ENCODE measurements at places on chromosomes 6 and 20. TPM values are rescaled to one million over a fixed set of nuclear protein-coding genes. Genes with fewer than 3 reads are reported as not detected.
A peak's percentile ranks its signal among the peaks of the same experiment; 100 is the strongest.

GNAS-AS1 gene
- total RNA-seq, result 1.0 TPM

GGTLC1 gene
- total RNA-seq, result 3.4 TPM

C6orf52 gene
- not detected for total RNA-seq

SNAI1 gene
- 3.3 TPM for total RNA-seq

QKI gene
- 61.3 TPM for total RNA-seq

TFAP2D gene
- total RNA-seq, result not detected

HCRTR2 gene
- not detected for total RNA-seq

CD2AP gene
- 28.5 TPM for total RNA-seq

GRCh38 chr6:139248911-139249310, 42.9 kb downstream of the TXLNB start:
- no peaks in the 10 kb centered on the region for H3K36me3 ChIP-seq
- no peaks in the 10 kb centered on the region for H3K27me3 ChIP-seq
- no peak for DNase-seq
- no peaks in the 10 kb centered on the region for H3K4me1 ChIP-seq
- no peak overlapping the region for H3K4me3 ChIP-seq

DNA sequence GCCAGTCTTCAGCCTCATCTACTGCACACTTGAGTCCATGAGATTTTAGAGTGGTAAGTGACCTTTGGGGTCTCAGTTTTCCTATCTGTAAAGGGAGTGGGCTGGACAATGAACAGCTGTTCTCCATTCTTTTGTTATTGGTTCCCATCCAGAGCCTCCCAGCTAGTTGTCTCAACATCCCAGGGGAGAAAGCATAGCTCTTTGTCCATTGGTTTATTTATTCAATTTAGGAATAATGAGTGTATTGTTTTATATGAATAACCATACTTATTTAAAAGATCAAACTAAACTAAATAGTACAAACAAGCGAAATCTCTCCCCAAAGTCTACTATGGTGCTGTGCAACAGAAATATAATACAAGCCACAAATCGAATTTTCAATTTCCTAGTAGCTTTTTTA, 13.7 kb downstream of the PIGT start:
- peaks cover 13% of the 10 kb centered on the region for H3K4me1 ChIP-seq
- no peak for DNase-seq
- H3K4me3 ChIP-seq, result no peak overlapping the region
- no peaks in the 10 kb centered on the region for H3K36me3 ChIP-seq
- no peaks in the 10 kb centered on the region for H3K27me3 ChIP-seq

DNA sequence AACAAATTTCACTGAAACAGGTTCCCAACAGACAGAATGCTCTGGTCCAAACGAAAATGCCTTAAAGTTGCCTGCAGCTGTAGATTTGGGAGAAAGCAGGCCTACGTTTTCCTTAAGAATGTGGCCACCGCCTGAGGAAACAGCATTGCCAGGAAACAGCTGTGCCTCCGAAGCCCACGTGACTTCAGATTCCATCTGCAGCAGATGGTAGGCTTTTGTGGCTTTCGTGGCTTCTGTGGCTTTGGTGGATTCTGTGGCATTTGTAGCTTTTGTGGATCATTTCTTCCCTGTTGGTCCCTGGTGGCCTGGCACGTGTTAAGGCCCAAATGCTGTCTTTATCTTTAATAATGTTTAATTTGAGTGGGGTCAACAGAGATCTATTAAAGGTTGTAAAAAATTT, 222.9 kb downstream of the TTLL2 start:
- H3K4me3 ChIP-seq, result no peak overlapping the region
- H3K36me3 ChIP-seq, result no peaks in the 10 kb centered on the region
- no peak overlapping the region for H3K27ac ChIP-seq
- peaks cover 35% of the 10 kb centered on the region for H3K4me1 ChIP-seq

- H3K4me3 ChIP-seq, result peak overlapping the region; percentile 89
- peaks cover 34% of the 10 kb centered on the region for H3K4me1 ChIP-seq
- peak overlapping the region; percentile 75 for H3K27ac ChIP-seq
- no peaks in the 10 kb centered on the region for H3K36me3 ChIP-seq
- H3K27me3 ChIP-seq, result no peaks in the 10 kb centered on the region
Measured at GRCh38 chr6:138988469-138988834, 399 bp upstream of the REPS1 start.

- no peaks in the 10 kb centered on the region for H3K27me3 ChIP-seq
- no peak overlapping the region for H3K4me3 ChIP-seq
- no peaks in the 10 kb centered on the region for H3K36me3 ChIP-seq
- DNase-seq, result no peak
Measured at GRCh38 chr6:74638412-74638811, 567.4 kb downstream of the COL12A1 start.

DNA sequence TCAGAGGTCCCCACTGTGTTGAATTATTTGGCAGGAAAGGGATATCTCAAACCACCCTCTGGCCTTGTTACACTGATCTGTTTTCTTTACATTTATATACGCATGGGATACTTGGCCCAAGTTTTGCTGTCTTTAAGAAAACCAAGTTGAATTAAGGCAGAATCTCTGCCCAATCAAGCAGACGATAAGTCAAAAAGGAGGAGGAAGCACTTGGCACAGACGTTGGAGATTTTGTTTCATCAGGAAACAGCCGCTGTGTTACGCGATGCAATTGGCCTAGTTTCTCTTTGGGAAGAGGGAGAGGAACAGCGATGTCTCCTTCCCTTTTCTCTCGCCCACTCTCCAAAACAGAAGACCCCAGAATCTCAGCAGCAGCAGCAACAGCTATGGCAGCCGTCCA, 20.2 kb upstream of the NAA20 start:
- H3K27me3 ChIP-seq, result no peaks in the 10 kb centered on the region
- peaks cover 66% of the 10 kb centered on the region for H3K4me1 ChIP-seq
- no peak overlapping the region for H3K27ac ChIP-seq
- H3K4me3 ChIP-seq, result no peak overlapping the region
- peaks cover 14% of the 10 kb centered on the region for H3K36me3 ChIP-seq

- H3K27ac ChIP-seq, result no peak overlapping the region
- H3K27me3 ChIP-seq, result no peaks in the 10 kb centered on the region
- H3K36me3 ChIP-seq, result no peaks in the 10 kb centered on the region
- H3K4me3 ChIP-seq, result no peak overlapping the region
- DNase-seq, result no peak
Measured at GRCh38 chr20:41142919-41143318, 5.6 kb downstream of the PLCG1 start.
